ENCODE measurements at places on chromosomes 4 and X.
A peak's percentile ranks its signal among the peaks of the same experiment; 100 is the strongest.

DNA sequence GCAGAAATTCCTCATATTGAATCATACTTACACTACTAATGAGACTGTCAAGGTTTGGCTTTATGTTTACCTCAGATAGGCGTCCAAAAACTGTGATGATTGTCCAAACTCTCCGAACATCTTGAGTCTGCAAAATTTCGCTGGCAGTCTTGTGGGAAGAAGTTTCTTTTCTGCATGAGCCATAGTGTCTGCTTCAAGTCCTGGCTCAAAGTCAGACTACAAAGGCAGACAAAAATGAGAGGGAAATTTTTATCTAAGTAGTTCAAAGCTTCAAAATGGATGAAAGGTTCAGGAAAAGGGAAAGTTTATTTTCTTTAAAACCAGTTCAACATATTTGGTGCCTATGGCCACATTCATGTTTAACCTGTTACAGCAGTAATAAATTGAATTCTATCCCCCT lies 40.7 kb downstream of the PALLD start:
- no peak for DNase-seq

DNA sequence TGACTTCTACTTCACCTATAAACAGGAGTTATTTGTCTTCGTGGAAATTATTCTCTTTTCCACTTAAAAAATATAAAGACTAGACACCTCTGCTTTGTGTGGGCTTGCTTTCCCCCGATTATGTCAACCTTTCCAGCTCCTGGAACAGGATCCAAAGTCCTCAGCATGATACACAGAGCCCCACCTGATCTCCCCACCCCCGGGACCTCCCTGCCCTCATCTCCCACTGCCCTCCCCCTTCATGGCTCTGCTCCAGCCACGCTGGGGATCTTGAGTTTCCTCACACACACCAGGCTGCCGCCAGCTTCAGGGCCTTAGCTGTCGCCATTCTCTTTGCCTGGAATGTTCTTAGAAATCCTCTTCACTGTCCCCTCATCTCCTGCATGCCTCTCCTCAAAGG lies 55.3 kb downstream of the MBNL3 start:
- DNase-seq = no peak

DNA sequence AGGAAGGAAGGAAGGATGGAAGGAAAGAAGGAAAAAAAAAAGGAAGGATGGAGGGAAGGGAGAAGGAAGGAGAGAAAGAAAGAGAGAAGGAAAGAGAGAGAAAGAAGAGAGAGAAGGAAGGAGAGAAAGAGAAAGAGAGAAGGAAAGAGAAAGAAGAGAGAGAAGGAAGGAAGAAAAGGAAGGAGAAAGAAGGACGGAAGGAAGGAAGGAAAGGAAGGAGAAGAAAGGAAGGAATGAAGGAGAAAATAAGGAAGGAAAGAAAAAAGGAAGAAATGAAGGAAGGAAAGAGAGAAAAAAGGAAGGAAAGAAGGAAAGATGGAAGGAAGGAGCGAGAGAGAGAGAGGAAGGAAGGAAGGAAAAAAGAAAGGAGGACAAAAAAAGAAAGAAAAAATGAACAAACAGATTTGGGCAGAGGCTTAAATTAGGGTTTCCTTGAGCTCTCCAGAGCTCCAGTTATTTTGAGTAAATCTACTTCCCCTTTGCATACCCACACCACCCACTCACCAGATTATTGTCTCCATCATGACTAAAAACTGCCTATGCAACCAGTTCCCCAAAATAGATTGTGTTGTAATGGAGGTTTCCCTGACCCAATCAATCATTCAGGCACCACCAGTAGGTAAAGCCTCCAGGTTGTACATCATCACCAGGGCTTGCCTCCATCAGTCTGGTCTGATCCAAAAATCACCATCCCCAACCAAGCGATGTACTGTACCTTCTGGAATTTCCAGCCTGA lies 1722.9 kb upstream of the PCDH10 start:
- peak; percentile 7 for DNase-seq

DNA sequence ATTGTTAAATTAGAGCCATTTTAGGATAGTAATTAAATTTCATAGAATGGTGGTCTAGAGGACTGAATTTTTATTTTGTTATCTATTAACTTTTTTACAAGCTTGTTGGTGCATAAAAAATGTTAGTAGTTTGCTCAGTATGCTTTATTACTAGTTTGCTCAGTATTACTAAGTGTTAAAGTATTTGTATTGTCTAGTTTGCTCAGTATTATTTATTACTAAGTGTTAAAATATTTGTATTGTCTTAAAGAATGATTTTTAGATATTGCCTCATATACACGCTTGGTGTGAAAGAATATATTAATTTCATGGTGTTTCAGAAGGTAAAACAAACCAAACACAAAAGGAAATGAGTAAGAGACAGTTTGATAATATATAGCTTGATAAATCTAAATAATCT lies 268.4 kb upstream of the MAGEB18 start:
- DNase-seq = no peak

GRCh38 chr4:76948443-76949275 lies 893 bp upstream of the SEPTIN11 start:
- peak; percentile 92 for DNase-seq

DNA sequence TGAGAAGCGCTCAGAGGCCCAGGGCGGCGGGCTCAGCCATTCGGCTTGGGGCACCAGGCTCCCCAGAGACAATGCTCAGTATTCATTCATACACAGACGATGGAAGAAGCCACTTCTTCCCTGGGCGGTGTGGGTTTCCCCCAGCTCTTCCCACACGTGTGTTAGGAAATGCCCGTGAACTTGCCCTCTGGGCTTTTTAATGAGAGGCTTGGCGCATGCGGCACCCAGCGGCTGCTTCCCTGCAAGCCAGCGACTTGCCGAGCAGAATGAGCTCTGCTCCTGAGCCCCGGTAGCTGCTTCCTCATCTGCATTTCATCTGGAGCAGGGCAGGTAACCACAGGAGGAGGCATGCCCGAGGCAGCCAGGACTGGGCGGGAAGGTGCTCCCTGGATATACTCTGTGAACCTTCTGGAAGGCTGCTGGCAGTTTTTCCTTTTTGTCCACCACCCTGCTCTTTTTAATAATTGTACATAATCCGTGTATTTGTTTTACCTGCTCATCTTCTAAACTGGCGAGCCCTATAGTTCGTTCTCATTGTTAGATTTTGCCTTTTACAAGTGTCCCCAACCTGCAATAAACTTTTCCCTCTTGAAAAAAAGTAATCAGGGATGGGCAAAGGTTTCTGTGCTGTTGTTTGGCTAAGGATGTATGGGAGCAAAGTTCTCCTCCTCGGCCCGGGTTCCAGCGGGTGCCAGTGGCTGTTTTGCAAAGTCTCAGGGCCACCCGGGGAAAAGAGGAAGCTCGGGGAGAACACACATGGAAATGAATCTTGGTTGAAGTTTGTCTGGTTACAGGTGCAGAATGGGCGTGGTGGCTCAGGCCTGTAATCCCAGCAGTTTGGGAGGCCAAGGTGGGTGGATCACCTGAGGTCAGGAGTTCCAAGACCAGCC lies 178.8 kb downstream of the DCLK2 start:
- DNase-seq = no peak

DNA sequence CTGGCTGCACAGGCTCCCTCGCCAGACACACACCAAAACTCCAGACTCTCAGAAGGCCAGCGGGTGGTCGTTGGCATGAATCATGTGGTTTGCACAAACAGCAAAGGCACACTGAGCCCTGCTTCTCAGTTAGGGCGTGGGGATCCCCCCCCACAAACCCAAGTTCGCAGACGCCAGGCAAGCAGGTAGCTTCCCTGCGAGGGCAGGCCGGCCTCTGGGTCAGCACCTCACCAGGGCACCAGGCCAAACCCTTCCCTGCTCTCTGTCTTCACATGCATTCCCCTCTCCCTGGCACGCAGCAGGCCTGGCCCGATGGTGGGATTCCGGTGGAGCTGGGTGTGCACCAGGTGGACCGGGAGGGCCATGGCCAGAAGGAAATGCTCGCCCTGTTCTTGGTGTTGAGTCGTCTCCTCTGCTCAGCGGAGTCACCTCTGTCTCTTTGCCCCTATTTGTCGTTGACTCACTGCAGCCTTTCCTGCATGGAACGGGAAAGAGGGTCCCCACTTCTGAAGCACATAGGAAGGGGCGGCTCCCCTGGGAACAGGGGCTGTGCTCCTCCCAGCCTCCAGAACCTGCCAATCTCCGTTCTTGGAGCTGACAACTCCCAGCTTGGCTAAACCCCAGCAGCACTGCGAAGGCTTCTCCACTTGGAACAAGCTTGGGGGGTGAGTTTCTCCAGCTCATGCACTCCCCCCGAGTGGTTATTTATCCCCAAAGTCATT lies 51.4 kb downstream of the SORCS2 start:
- DNase-seq = no peak

- peak; percentile 24 for DNase-seq
Measured at GRCh38 chrX:20515841-20516461, 249.2 kb upstream of the RPS6KA3 start.

DNA sequence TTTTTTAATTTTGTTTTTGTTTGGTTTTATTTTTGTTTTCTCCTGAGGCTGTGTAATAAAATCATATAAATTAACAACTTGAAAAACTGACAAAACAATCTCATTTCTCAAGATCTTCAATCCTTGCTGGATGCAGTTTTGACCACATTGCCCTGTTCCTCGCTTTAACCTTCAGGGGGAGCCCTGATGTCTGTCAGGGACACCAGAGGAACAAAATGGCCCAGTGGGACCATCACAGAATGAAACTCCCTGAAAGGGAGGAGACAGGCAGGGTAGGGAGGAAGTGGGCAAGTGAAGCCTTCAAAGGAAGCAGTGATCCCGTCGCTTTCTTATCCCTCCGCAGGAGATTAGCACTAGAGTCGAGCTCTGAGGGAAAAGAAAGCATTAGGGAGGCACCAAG lies 274.9 kb upstream of the LDB2 start:
- DNase-seq = no peak

GRCh38 chr4:121049072-121049599 lies 23.2 kb downstream of the NDNF start:
- DNase-seq = no peak

- no peak for DNase-seq
Measured at GRCh38 chrX:96764864-96765263, 80.2 kb downstream of the DIAPH2 start.

DNA sequence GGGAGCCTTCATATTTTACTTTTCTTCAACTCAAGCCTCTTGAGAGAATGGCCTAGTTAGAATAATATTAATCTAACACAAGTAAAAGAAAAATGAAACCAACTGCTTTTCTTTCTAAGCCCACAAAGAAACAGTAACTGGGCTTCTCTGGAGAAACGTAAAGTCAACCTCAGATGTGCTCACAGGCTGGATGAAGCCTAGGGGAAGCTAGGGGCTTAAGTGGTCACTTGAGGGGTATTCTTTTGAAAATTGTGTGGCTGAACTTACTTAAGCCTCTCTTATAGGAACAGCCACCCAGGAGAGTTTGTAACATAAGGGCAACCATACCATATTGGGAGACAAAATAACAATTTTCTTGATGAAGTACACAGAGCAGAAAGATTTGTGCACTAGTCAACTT lies 279.0 kb downstream of the SPRY1 start:
- no peak for DNase-seq

GRCh38 chrX:74371425-74372222 lies 49.7 kb upstream of the SLC16A2 start:
- no peak for DNase-seq

GRCh38 chr4:174201871-174202270 lies 81.6 kb downstream of the FBXO8 start:
- DNase-seq = no peak

DNA sequence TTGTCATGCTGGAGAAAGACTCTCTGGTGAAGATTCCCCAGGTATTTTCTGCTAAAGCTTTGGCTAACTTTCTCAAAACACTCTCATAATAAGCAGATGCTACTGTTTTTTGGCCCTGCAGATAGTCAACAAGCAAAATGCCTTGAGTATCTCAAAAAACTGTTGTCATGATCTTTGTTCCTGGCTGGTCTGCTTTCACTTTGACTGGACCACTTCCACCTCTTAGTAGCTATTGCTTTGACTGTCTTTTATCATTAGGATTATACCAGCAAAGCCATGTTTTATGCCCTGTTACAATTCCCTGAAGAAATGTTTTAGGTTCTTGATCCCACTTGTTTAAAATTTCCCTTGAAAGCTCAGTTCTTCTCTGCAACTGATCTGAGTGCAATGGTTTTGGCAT lies 231.5 kb downstream of the SLC7A11 start:
- no peak for DNase-seq

DNA sequence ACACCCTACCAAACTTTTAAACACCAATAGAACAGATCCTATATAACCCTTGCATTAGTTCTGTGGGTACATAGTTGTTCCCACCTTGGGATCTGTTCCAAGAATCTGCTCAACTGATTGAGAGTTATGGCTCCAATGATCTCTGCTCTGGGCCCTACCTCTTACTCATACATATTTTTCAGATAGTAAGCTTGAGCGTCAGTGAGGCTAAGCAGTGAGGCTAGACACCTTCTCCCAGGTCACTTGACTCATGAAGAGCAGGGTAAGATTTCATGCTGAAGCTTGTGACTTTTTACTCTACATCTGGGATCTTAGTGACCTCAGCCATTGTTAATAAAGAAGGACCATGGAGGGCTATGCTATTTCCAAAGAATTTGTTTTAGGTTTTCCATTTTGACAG lies 23.1 kb upstream of the TNIP3 start:
- DNase-seq = no peak

GRCh38 chrX:153638436-153639176 lies 8.4 kb upstream of the DUSP9 start:
- DNase-seq = no peak

- DNase-seq = no peak
Measured at GRCh38 chr4:97493815-97494518, 649.3 kb downstream of the STPG2 start.

- DNase-seq = peak; percentile 59
Measured at GRCh38 chrX:110412971-110413726, 54.5 kb downstream of the RTL9 start.

DNA sequence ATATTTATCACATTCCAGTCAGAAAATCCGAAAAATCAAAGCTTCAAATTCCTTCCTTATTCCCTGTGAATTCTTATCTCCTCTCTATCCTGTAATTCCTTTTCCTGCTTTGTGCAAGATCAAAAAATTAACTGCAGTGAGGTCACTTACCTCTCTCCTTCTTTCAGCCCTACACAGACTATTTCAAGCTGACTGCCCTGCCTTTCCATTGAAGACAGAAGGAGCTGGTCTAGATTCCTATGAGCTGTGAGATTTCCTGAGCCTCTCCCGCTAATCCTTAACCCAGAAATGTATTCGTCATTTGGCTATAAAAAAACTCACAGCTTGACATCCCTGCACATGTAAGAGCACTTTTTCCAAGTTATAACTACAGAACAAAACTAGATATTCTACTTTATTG lies 26.6 kb downstream of the TRIML2 start:
- DNase-seq = no peak

- DNase-seq = no peak
Measured at GRCh38 chr4:79653871-79654270, 245.8 kb upstream of the GK2 start.

GRCh38 chr4:141077611-141078225 lies 55.6 kb downstream of the RNF150 start:
- DNase-seq = no peak

- no peak for DNase-seq
Measured at GRCh38 chr4:124722071-124722470, 9.5 kb upstream of the ANKRD50 start.

DNA sequence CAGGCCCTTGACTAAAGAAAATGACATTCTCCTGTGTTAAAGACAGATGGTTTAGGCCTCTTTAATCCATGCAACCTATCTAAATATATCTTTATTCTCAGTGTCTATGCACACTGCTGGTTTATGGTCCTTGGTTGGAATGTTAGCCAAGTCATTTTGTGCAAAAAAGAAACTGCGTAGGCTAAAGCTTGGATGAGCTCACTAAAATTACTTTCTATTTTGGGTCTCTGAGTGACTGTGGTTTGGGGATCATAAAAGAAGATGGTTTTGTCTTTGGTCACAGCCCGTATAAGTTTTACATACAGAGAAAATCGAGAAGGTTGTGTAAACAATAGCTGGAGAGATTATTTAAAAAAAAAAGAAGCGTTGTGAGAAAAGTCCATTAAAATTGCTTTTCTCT lies 443.6 kb downstream of the UBE2NL start:
- DNase-seq = no peak

Data from GM13976 (cell line).